ENCODE measurements at places on chromosomes 2 and 18.

DNA sequence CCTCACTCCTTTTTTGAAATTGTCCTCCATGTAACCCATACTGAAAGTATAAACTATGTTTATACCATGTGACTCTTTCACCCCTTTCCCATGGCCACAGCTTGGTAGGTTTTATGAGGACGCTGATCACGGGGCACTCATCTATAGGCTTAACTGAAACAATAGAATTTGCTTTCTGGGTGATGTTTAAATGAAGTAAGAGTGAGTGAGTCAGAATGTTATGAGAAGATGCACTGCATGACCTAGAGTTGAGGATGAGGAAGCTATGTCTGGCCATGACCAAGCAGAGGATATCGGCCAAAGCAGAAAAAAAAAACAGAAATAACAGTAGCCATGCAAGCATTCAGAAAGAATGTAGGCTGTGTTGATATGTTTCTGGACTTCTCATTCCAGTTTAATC is 34.9 kb downstream of the SCN1A start:
- no peak for DNase-seq

- no peak for DNase-seq
Measured at GRCh38 chr18:8561123-8561910, 47.9 kb upstream of the RAB12 start.

DNA sequence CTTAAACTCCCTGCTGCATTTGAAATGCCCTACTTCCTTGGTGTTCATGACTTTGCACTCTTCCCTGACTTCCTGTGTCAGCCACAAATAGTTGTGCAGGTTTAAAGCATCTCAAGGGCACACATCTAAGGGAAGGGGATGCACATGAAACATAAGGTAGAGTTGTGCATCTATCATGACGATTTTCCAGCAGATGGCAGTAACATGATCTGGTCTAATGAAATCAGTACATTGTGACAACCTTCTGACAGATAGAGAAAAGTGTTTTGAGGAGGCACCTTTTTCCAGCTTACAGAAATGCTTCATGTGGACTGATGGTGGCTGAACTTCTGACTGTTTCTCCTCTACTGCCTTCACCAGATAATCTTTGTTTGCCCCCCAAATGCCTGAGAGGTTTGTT is 238.9 kb downstream of the XIRP2 start:
- no peak for DNase-seq

GRCh38 chr2:221337957-221338685 is 234.0 kb downstream of the EPHA4 start:
- DNase-seq, result no peak
